Stimulated activated naive B cell treated with anti-CD40 and anti-IgM and Interleukin-4, amounts not matched to agents 10 μg/mL and 1 μg/mL and 100 μg/mL, for 72 hours (primary cell): ENCODE measurements at places on chromosomes 4 and X.

- peaks cover 14% of the 10 kb centered on the region for H3K36me3 ChIP-seq
- DNase-seq: no peak
- H3K4me1 ChIP-seq: peaks cover 8% of the 10 kb centered on the region
Measured at GRCh38 chr4:48361012-48361400, 19.7 kb downstream of the SLAIN2 start.

DNA sequence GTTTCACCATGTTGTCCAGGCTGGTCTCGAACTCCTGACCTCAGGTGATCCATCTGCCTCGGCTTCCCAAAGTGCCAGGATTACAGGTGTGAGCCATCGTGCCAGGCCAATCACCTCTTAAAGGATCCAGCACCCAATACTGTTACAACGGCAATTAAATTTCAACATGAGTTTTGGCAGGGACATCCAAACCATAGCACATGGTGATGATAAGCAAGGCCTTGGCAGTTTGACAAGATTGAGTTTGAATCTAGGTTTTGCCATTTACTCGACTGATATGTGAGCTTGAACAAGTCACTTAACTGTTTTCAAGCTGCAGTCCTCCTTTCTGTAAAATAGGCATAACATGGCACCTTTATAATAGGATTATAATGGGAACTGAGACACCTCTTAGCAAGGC, 84.1 kb downstream of the GPR82 start:
- H3K36me3 ChIP-seq: peaks cover 16% of the 10 kb centered on the region
- H3K27ac ChIP-seq: no peak overlapping the region
- no peak for DNase-seq

GRCh38 chr4:100246697-100247096, 56.4 kb upstream of the DDIT4L start:
- no peak overlapping the region for H3K4me3 ChIP-seq
- H3K4me1 ChIP-seq: no peaks in the 10 kb centered on the region
- no peaks in the 10 kb centered on the region for H3K36me3 ChIP-seq
- no peak for DNase-seq
- no peak overlapping the region for H3K27ac ChIP-seq
- peaks cover 3% of the 10 kb centered on the region for H3K27me3 ChIP-seq

DNA sequence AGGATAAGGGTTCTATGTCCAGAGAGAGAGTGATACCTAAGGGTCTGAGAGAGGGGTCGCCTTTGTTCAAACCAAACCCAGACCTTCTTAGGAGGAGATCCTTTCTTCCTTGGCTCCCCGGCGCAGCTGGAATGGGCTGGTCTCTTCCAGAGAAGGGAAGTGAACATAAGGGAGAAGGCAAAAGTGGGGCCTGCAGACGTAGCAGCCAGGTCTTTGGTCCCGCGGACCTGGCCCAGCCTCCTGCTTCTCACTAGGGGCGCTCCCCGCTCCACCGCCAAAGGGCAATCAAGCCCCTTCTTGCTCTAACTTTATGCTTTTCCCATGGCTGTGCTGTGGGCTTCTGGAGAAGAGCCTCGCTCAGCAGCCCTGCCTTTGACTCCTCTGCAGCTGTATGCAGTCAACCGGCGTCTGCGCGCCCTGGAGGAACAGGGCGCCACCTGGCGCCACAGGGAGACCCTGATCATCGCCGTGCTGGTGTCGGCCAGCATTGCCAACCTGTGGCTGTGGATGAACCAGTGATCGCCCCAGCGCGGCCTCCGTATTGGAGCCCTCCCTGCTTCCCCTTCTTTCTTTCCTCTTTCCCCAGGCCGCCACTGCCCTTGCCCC, 6.5 kb downstream of the FATE1 start:
- H3K27me3 ChIP-seq: peaks cover 12% of the 10 kb centered on the region
- no peak overlapping the region for H3K27ac ChIP-seq
- no peaks in the 10 kb centered on the region for H3K36me3 ChIP-seq
- no peak overlapping the region for H3K4me3 ChIP-seq
- DNase-seq: no peak

DNA sequence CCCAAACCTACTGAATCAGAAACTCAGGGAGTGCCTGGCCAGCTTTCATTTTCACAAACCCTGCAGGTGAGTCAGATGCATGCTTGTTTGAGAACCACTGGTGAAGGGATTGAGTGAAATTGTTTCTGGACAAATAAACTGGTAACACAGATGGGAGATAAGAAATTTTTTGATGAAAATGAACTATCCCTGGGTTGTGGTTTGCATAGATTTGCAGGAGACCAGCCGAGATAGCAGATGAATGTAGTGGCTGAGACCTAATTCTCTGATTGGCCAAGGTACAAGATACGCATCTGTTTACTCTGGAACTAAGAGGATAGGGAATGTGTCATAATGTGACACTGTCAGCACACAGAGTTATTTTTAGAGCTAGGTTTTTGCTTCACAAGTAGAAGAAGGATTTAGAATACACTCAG, 117.8 kb upstream of the NOCT start:
- H3K4me1 ChIP-seq: no peaks in the 10 kb centered on the region
- no peaks in the 10 kb centered on the region for H3K36me3 ChIP-seq
- no peak overlapping the region for H3K4me3 ChIP-seq
- DNase-seq: no peak
- H3K27me3 ChIP-seq: peaks cover 16% of the 10 kb centered on the region
- no peak overlapping the region for H3K27ac ChIP-seq

GRCh38 chrX:47605024-47605423, 14.6 kb downstream of the SYN1 start:
- H3K4me1 ChIP-seq: peaks cover 4% of the 10 kb centered on the region
- H3K36me3 ChIP-seq: no peaks in the 10 kb centered on the region
- no peak overlapping the region for H3K27ac ChIP-seq
- no peak for DNase-seq
- H3K27me3 ChIP-seq: peaks cover 4% of the 10 kb centered on the region

DNA sequence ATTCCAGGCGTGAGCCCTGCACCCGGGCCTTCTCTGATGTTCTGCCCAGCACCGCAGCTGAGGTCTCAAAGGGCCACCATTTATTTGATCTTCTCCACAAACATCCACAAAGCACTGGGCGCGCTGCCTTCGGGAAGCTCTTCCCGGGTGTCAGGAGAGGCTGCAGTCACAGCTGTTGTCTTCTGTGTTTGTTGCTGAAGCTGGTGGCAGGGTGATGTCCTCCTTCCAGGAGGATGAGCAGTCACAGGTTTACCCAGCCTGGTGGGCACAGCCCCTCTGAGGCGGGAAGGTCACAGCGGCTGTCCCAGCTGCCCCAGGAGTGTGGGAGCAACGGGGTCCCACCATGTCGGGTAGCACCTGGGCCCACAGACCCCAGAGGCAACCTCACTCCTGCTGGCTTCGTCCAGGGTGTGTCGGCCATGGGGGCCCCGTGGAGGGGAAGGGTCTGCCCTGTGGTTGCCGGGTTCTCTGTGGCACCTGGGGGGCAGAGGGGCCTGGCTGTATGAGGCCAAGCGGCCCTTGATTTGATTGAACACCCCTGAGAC, 27.6 kb downstream of the FGFRL1 start:
- no peak overlapping the region for H3K4me3 ChIP-seq
- no peak overlapping the region for H3K27ac ChIP-seq
- peaks cover 14% of the 10 kb centered on the region for H3K27me3 ChIP-seq

- H3K36me3 ChIP-seq: peaks cover 2% of the 10 kb centered on the region
- H3K4me3 ChIP-seq: no peak overlapping the region
- no peak overlapping the region for H3K27ac ChIP-seq
- no peak for DNase-seq
- H3K4me1 ChIP-seq: peaks cover 10% of the 10 kb centered on the region
Measured at GRCh38 chrX:49284212-49284611, 14.6 kb downstream of the PPP1R3F start.

DNA sequence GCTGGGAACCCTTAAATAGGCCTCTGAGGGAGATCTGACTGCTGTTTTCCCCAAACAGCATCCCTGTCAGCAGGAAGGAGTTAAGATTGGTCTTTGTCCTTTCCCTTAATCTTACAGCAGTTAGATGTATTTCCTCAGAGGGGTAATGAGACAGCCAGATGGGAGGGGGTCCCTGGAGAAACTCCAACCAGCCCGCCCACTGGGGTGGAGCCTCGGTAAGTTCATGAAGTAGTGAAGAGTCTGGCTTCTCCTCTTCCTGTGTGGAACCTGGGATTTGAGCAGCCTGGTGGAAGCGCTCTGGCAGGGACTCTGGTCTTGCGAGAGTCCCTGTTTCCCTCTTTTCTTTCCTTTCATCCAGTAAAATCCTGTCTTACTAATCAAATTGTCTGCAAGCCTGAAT, 330.0 kb downstream of the TLL1 start:
- no peaks in the 10 kb centered on the region for H3K27me3 ChIP-seq
- no peak overlapping the region for H3K4me3 ChIP-seq
- no peak for DNase-seq
- no peak overlapping the region for H3K27ac ChIP-seq

DNA sequence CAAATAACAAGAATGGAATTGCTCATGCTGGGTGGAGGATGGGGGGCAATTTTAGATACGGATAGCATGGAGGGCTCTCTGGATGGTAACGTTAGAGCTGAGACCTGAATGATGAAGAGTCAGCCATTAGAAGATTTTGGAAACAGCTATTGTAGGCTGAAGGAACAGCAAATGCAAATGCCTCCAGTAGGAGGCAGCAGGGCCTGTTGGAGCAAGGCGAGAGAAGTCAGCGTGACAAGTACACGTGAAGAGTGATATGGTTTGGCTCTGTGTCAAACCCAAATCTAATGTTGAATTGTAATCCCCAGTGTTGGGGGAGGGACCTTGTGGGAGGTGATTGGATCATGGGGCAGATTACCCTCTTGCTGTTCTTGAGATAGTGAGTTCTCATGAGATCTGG, 59.3 kb upstream of the SOD3 start:
- DNase-seq: no peak
- H3K4me3 ChIP-seq: no peak overlapping the region
- H3K4me1 ChIP-seq: no peaks in the 10 kb centered on the region

DNA sequence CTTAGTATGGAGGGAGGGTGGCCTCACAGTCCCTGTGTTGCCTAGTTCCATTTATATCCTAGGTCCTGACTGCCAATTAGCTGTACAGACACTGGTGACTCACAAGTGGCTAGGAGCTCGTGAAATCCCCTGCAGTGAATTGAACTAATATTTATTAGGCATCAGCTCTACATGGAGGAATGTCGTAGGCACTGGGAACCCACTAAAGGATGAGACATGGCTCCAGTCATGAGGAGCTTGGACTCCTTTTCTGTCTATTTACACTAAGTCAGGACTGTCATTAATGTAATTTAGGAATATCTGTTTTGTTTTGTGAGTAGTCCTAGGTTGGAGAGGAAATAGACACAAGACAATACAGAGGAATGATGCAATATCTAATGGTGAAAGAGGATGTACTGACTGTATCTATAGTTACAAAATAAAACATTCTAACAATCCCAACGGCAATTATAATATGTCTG, 67.7 kb downstream of the MID1IP1 start:
- H3K27me3 ChIP-seq: peaks cover 7% of the 10 kb centered on the region
- no peak for DNase-seq
- no peak overlapping the region for H3K27ac ChIP-seq
- no peak overlapping the region for H3K4me3 ChIP-seq
- H3K4me1 ChIP-seq: no peaks in the 10 kb centered on the region

- H3K27me3 ChIP-seq: no peaks in the 10 kb centered on the region
- no peaks in the 10 kb centered on the region for H3K36me3 ChIP-seq
- H3K4me3 ChIP-seq: no peak overlapping the region
- no peak overlapping the region for H3K27ac ChIP-seq
- peaks cover 18% of the 10 kb centered on the region for H3K4me1 ChIP-seq
- DNase-seq: no peak
Measured at GRCh38 chr4:15234856-15235126, 193.0 kb upstream of the C1QTNF7 start.
